Stimulated activated CD4-positive, alpha-beta T cell treated with anti-CD3 and anti-CD28 coated beads, Interleukin-4, amount 100 ng/mL, for 24 hours (primary cell): ENCODE measurements at places on chromosomes 12 and 14.

DNA sequence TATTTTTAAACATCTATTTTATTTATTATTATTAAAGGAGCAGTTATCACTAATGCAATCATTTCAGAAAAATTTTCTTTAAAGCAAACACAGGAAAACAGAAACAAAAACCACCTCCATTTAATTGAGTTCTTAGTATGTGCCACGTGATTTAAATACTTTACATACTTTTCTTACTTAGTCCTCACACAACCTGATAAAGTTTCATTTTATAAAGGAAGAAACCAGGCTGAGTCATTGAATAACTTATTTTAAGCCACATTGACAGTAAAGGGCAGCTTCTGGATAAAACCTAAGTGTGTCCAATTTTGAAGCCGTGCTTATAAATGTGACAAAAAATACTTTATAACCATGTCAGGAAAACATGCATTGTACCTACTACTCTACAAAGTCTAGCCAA, 57.1 kb upstream of the PCED1B start:
- DNase-seq: no peak

GRCh38 chr14:32087173-32087861, 10.2 kb downstream of the ARHGAP5 start:
- no peak for DNase-seq

GRCh38 chr14:31986405-31986804, 90.7 kb upstream of the ARHGAP5 start:
- no peak for DNase-seq

DNA sequence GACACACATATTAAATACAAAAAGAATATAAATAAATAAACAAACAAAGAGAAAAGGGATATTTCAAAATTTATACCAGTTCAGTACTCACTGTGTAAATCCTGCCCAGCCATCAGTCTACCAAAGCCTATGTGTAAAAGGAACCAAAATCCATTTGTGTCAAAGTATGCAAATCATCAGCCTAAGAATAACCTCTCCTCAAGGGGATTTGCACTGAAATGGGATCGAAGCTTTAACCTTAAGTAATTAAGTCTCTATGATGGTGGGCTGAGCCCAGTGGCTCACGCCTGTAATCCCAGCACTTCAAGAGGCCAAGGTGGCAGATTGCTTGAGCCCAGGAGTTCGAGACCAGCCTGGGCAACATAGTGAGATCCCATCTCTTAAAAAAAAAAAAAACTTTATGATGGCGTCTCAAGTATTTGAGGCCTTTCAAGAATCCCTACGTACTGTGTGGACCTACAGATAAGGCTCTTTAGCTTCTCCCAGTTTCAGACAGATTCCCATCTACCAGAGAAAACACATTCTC, 57.8 kb upstream of the METAP2 start:
- no peak for DNase-seq

GRCh38 chr14:94816113-94816512, 46.2 kb upstream of the GSC start:
- no peak for DNase-seq

DNA sequence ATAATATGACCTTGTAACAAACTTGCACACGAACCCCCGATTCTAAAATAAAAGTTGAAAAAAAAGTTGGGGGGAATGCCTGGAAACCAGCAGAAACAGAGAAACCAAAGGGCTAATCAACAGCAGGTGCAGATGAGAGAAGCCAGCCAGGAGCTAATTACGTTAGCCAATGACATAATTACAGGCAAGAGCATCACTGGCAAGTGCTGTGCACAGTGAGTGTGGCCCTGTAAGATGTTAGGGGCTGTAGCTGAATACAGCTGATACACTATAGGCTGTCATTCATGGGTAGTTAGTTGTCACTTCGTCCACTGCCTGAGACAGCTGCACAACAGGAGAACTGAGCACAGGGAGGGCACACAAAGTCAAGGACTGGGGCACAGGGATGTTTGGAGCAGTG, 7.3 kb upstream of the FGF23 start:
- DNase-seq: no peak

DNA sequence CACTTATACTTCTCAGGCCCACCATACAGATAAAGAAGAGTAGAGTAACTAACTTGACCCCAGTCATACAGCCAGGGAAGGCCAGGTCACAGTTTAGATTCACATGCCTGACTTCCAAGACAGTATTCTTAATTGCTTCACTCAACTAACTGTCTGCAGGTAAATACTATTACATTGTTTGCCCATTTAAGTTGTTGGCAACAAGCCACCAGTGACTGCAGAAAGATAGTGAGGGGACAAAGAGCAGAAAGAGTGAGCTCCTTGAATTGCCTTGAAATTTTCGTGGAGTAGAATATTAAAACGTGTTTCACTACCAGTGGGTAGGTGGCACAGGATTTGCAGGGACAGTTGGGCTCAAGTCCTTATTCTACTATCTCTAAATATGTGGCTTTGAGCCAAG, 146.3 kb upstream of the RMST start:
- no peak for DNase-seq

GRCh38 chr12:18468246-18469075, 207.1 kb downstream of the PIK3C2G start:
- no peak for DNase-seq

DNA sequence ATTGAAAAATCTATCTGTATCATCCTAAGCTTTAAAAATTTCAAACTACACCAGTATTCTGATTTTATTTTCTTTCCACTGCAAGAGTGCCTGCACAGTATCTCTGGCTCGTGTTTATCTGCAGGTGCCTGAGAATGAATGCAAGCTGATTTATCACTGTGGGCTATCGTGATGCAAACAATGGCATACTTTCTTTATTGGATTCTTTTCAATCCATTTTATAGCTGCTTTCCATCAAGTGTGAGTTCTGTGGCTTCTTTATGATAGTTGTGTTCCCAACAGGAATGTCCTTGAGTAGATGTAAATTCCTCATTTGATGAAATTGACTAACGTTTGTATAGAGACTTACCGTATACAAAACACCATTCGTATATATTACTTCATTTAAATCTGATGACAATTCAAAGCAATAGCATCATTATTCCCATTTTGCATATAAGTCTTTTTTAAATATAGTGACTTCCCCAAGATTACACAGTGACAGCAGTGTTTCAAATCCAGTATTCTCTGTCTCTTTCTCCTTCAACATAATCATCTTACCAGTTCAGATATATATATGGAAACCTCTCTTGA, 160.3 kb upstream of the ABCD2 start:
- DNase-seq: no peak
